ENCODE measurements at places on chromosomes 12 and 14.

- no peak for ATAC-seq
Observed at GRCh38 chr14:103806805-103807204, 40.6 kb downstream of the PPP1R13B start.

DNA sequence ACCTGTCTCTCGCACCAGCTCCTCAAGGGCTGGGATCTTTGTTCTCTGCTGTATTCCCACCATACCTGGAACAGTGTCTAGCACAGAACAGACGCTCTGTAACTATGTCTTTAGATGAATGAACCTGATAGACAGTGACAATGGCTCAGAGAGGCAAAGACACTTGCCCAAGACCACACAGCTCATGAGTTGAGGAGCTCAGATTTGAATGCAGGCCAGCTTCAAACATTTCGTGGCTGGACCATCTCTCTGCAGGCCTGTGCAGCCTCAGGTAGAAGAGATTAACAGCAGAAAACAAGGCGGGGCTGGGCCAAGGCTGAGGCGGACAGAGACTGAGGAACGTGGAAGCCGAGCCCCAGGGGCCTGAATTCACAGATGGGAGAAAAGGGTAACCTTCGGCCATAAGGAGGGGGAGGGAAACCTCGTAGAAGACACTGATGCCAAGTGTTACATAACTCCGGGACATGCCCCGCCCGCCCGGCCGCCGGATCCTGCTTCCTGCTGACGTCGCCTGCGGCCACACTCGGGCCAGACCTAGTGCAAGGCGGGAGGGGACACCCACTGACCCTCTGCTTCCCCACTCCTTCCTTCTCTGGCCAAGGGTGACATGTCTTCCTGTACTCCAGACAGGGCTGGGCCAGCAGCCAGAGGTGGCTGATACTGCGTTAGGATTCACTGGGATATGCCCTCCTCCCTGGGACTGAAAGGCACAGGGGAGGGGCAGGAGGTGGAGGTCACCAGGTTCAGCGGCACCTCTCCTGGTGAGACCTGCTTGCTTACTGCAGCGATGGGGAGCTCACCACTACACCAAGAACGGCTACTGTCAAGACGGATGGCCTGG is 86.8 kb downstream of the RFLNA start:
- no peak for ATAC-seq

- ATAC-seq, result no peak
Observed at GRCh38 chr12:19525274-19525673, 86.0 kb downstream of the AEBP2 start.

GRCh38 chr14:99982537-99983250 is 82.5 kb upstream of the EVL start:
- ATAC-seq, result peak; percentile 75

GRCh38 chr14:69540654-69541335 is 33.9 kb downstream of the CCDC177 start:
- no peak for ATAC-seq

- no peak for ATAC-seq
Observed at GRCh38 chr12:45433441-45433868, 217.6 kb downstream of the ANO6 start.

GRCh38 chr14:104297721-104298401 is 159.5 kb downstream of the KIF26A start:
- no peak for ATAC-seq

DNA sequence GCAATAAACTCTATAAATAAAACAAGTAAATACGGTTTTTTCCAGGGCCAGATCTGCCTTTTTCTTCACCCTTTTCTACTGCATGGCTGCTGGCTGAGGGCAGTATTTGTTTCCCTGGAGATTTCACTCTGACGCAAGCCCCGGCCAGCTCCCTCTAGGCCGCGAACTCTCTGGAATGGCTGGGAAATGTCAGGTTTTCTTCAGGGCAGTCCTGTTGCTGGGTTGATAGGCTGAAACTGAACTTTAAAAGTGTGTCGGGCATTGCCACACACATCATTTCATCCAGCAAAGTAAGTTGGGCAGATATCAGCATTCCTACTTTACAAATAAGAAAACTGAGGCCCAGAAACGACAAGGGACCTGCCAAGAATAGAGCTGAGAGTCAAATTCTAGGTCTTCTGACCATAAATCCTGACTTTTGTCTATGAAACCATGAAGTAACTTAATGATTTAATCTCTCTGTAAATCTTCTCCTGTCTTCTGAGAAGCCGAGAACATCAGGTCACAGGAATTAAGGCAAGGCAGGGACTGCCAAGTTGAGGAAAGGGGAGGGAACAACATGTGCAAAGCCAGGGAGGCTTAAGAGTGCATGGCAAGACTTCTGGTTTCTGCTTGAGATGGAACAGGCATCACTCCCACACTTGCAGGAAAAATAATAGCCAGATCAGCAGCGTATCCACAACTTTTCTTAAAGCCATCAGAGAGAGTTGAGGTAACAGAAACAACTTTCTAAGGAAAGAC is 205.0 kb upstream of the CCDC196 start:
- no peak for ATAC-seq

DNA sequence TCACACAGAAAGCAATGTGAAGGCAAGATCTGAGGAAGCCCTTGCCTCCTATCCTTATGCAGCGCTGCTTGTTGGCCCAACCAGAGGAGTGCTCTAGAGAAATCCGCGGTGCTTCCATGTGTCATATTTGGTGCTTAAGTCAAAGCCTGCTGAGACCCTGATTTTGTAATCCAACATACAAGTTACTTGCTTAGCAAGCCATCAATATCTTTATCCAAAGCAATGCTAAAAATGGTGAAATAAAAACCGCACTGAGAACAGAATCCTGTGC is 250.0 kb downstream of the MED13L start:
- ATAC-seq, result no peak

DNA sequence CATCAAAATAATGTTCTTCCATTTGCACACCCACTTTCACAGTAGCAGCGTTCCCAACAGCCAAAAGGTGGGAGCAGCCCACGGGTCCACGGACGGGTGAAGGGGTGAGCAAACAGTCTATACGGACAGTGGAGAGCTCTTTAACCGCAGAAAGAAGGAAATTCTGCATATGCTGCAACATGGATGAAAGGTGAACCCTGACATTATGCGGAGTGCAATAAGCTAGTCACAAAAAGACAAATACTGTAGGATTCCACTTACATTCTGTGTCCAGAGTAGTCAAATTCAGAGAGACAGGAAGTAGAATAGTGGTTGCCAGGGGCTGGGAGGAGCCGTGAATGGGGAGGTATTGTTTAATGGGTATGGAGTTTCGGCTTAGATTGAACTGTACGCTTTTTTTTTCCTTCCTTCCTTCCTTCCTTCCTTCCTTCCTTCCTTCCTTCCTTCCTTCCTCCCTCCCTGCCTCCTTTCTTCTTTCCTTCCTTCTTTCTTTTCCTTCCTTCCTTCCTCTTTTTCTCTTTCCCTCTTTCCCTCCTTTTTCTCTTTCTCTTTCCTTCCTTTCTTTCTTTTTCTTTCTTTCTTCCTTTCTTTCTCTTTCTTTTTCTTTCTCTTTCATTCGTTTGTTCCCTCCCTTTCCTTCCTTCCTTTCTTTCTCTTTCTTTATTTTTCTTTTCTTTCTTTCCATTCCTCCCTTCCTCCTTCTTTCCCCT is 15.8 kb upstream of the ANKRD9 start:
- ATAC-seq, result peak; percentile 9

DNA sequence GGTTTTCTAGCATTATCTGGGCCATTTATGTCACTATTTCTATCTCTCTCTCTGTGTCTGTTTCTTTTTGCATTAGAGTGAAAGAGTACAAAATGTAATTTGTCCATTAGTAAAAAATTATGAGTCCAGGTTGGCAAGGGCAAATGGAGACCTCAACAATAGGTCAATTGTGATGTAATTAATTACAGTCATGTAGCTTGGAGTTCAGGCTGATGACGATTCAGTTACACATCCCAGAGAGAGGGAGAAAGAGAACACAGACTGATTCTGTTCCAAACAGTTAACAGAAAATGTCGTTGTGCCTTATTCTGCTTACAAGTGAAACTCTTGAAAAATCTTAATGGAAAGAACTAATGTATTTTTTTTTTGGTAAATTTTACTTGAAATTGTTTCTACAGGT is 83.3 kb downstream of the ATXN7L3B start:
- ATAC-seq, result no peak

- ATAC-seq, result no peak
Observed at GRCh38 chr12:121926874-121927706, 8.7 kb downstream of the CFAP251 start.

DNA sequence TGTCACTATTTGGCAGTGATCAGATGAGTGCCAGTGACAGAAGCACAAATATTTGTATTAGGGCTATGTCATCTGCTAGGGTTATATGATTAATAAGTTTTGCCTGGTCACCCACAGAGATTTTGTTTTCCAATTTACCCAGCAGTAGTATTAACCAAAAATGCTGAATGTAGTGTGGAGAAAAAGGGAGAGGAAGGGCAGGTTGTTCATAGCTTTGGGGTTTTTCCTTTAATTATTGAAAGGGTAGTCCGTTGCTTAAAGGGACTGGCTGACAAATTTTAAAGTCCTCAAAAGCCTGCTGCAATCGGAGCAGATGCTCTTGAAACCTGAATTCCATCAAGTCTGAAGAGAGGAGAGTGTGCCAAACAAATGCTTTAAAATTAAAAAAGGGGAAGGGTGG is 237.9 kb upstream of the CCDC196 start:
- no peak for ATAC-seq

DNA sequence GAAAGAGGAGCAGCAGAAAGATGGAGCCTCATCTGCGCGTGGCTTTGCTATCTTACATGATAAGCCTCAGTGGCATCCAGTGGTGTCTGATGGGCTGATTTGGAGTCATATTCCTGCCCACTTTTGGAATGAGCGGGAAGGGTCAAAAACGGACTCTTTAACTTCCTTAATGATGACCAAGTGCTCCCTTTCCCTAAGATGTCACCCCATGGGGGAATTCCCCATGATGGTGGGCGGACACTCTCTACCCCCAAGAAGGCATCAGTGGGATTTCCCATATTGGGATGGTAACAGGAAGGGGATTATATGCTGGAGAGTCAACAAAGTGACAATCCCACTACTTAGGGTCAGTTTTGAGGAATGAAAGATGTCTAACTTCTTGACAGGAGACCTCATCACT is 110.9 kb downstream of the GPATCH2L start:
- ATAC-seq, result no peak

All from activated CD4-positive, CD25-positive, alpha-beta regulatory T cell treated with anti-CD3 and anti-CD28 coated beads, Interleukin-2, amount 50 U/mL, for 24 hours (primary cell).